Sciatic nerve (tissue), 2 donors: ENCODE measurements at places on chromosomes 5 and 9. TPM values are rescaled to one million over a fixed set of nuclear protein-coding genes. Genes with fewer than 3 reads are reported as not detected.
A peak's percentile ranks its signal among the peaks of the same experiment; 100 is the strongest.

DNA sequence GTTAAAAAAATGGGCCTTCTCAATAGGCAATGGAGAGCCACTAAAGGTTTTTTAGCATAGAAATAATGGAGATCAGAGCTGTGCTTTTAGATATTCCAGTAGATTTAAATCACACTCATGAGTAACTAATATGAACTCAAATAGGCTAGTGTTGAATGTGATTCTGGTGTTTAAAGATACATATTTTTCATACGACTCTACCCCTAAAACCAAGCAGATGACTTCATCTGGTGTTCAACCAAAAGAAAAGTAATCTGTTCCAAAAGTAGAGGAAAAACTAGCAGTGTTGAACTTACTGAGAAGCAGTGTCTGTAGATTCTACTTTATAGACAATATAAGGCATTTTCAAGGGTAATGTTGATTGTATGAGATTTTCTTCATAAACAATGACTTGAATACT lies 138.1 kb downstream of the TSSK1B start:
- DNase-seq: no peak

DNA sequence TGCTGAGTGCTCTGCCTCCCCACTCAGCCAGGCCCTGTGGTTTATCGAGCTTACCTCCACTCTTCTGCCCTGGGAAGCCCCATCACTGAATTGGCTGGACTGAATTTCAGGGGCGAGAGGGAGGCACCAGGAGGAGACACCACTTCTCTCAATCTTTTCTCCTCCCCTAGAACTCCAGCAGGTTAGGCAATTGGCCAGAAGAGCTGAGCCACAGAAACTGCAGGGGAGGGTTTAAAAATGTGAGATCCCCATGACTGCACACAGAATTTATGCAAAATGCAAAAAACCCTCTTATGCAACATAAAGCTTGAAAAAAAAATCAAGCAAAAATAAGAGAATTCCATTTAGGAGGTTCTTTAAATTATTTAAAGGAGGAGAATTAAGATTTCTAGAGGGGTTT lies 29.9 kb downstream of the TUT7 start:
- no peak for DNase-seq

DNA sequence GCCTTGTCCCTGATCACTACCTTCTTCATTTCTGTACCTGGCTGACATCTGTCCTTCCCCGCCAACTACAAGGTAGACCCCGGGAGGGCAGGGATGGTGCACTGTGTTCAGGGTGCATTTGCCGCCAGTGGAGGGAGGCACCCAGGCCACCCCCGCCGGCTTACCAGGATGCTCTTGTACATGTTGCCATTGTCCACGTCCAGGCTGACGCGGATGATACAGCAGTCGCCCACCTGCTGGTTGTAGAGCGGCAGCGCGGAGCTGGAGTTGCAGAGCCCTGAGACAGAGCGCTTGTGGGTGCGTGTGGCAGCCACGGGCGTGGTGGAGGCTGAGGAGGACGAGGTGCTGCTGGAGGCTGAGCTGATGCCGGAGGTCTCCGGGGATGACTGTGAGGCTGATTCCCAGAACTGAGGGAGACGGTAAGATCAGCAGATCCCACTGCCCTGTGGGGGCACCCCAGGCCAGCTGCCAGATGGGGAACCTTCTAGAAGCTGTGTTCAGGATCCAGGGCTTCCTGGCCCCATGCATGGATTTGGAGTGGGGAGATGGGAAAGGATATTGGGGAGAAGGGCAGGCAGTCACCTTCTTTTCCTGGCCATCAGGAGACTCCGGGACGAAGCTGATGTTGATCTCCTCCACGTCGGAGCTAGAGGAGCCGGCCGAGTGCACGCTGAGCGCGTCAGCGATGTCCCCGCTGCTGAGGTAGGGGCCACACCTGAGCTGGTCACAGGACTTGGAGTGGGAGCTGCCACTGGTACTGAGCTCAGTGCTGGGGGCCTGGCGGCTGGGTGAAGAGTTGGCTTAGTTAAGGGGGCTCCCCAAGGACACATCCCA lies 19.5 kb downstream of the RALGDS start:
- no peak for DNase-seq

DNA sequence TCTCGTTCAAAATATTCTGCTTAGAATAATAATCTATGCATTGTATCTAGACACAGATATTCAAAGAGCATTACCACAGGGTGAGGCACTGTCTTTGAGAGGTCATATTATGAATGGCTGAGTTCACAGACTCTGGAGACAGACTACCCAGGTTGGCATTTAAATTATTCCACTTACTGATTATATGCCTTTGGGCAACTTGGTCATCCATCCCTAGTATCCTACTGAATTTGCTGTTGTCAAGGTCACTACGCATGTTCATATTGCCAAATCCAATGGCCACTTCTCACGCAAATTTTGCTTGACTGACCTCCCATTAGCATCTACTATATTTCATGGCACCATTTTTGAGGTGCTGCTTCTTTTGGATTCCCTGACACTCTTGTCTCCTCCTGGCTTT lies 498.6 kb upstream of the TLE4 start:
- DNase-seq: no peak

GPR150 gene
- 0.49 TPM for total RNA-seq

QRFP gene
- not detected for total RNA-seq

DNA sequence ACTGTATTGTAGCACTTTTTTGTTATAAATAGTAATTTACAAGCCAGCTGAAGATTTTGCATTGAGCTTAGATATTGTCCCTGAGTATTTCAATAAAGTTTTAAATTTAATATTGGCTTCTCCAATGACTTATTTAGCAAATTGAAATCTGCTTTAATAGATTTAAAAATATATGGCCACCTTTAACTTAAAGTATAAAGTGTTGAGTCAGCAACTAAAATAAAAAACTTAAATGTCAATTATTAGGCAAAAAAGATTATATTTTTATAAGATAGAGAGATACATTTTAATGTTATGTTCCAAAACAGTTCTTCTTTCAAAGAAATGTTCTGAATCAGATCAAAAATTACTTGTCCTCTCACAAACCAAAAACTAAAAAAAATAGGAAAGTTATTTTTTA lies 60.7 kb downstream of the OSMR start:
- no peak for DNase-seq

DNA sequence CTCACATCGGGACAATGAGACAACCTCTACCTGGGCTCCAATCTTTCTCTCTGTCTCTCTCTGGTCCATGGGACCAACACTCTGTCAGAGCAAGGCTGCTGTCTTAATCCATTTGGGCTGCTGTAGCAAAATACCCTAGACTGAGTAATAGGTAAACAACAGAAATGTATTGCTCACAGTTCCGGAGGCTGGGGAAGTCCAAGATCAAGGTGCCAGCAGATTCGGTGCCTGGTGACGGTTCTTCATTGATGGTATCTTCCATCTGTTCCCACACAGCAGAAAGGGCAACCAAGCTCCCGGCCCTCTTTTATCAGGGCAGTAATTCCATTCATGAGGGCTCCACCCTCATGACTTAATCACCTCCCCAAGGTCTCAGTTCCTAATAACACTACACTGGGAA lies 61.3 kb upstream of the SPOCK1 start:
- no peak for DNase-seq

GRCh38 chr5:72451741-72452505 lies 55.3 kb downstream of the ZNF366 start:
- DNase-seq: peak; percentile 85

ZBTB5 gene
- 11.3 TPM for total RNA-seq

FBXL7 gene
- 40.4 TPM for total RNA-seq

TSSK1B gene
- total RNA-seq: 0.36 TPM

DNA sequence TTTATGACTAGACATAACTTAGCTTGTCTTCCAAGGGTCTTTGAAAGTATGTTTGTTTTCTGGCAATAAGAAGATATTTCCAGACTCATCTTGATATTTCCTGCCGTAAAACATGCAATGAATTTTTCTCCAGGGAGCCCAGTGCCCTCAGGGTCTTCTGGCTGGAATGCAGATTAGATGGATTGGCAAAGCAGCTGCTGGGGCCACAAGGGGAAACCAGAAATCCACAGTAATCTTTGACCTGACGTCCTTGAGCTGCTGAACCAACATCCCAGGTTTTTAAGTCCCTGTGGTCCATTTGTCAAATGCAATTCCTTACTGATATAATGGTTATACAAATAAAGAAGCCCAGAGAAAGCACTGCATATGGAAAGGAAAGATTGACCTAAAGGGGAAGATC lies 93.0 kb downstream of the THBS4 start:
- no peak for DNase-seq

GRCh38 chr9:127180457-127181314 lies 58.3 kb upstream of the ANGPTL2 start:
- peak; percentile 54 for DNase-seq

DNA sequence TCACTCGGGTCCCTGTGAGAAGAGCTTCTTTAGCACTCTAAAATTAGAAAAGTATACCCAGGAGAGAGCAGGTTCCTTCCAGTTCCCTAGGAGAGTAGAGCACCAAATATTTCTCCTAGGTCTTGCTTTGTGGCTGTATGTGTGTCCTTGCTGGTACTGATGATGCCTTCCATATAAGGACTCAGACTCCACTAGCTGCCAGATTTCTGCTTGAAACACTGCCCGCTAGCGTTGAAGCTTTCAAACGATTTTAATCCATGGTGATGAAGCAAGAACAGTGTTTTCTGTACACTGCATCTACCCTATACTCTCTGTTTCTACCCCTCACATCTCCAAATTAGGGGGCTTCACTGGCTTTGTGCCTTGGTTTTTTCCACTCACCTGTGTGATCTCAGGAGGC lies 2.4 kb upstream of the SMC2 start:
- DNase-seq: no peak

- DNase-seq: no peak
Measured at GRCh38 chr5:96329289-96329688, 103.8 kb downstream of the PCSK1 start.

- DNase-seq: peak; percentile 81
Measured at GRCh38 chr9:93058355-93059010, at the start of gene SUSD3. Gene SUSD3 (plus strand): TSS chr9:93058701. CDS start chr9:93058743, 42 bp downstream.

DNA sequence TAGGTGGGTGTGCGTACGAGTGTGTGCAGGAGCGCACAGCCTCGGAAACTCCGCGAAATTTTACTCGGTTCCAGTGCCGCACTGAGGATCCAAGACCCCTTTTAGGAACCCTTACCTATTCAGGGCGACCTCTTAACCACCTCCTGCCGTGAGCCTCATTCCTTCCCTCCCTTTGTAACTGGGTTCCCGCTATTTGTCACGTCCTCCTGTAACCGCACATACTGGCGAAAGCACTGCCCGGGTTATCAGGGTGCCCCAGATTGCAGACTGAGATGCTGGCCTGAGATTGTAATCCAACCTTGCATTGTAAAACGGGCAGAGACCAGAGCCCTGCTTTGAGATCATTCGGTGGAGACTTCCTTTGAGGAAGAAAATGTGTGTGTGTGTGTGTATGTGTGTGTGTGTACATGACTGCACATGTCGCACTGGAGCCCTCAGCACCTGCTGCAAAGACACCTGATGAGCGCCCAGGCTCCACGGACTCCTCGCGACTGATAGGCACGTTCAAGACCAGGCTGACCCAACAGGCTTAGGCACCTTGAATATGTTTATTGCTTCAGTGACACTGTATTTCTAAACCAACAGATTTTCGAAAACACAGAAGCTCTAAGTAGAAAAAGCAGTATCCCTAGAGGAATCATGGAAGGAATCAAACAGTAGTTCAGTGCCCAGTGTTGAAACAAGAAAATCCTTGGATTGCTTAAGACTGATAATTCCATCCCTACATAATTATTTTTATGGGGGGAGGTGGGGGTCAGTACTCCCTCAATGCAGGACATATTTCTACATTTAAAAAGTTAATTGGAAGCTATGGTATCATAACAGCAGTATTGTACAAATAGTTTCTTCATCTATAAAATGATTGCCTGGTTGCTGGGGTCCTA lies 86.5 kb upstream of the TNFAIP8 start:
- no peak for DNase-seq

RANBP17 gene
- 14.8 TPM for total RNA-seq

DNA sequence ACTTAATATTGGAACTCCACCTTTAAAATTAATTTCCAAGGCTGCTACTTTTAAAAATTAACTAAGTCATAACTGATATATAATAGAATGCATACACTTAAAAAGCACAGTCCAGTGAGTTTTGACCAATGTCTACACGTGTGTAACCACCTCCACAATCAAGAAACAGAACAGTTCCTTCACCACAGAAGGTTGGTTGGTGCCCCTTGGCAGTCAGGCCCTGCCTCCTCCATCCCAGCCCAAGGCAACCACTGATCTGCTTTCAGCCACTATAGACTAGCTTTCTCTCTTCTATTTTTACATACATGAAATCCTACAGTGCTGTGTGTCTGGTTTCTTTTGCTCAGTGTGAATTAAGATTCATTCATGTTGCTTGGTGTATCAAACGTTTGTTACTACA lies 215.2 kb downstream of the CRB2 start:
- DNase-seq: no peak

GRCh38 chr5:111930449-111930848 lies 173.5 kb upstream of the NREP start:
- no peak for DNase-seq

- no peak for DNase-seq
Measured at GRCh38 chr9:137907776-137908175, 30.2 kb downstream of the CACNA1B start.

PCDHGB4 gene
- 9.0 TPM for total RNA-seq

- no peak for DNase-seq
Measured at GRCh38 chr9:38662763-38663593, 42.6 kb upstream of the ANKRD18A start.

FCN2 gene
- total RNA-seq: not detected
